ENCODE measurements at places on chromosomes 4 and X. TPM values are rescaled to one million over a fixed set of nuclear protein-coding genes. Genes with fewer than 3 reads are reported as not detected.

The MBNL3 gene
- total RNA-seq: 8.7 TPM

The ENPP6 gene
- 31.6 TPM for total RNA-seq

GRCh38 chrX:40224658-40225057 lies 126.9 kb upstream of the BCOR start:
- H3K4me1 ChIP-seq: no peaks in the 10 kb centered on the region
- H3K27me3 ChIP-seq: no peaks in the 10 kb centered on the region
- H3K4me3 ChIP-seq: no peak overlapping the region

DNA sequence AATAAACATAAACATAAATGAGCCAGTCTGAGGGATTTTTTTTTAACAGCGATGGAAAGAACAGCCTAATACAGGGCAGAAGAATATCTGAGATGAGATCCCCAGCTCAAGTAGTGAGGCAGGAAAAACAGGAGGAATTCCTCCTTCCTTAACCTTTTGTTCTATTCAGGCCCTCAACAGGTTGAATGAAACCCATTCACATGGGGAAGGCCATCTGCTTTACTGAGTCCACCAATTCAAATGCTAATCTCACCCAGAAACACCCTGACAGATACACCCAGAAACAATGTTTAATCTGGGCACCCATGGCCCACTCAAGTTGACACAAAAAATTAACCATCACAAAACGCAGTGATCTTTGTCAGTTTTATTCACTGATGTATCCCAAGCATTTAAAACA lies 45.5 kb downstream of the SMIM31 start:
- H3K27ac ChIP-seq: no peak overlapping the region
- DNase-seq: no peak
- no peak overlapping the region for H3K4me3 ChIP-seq
- H3K27me3 ChIP-seq: no peaks in the 10 kb centered on the region
- H3K36me3 ChIP-seq: no peaks in the 10 kb centered on the region

The DNAAF6 gene
- 1.8 TPM for total RNA-seq

DNA sequence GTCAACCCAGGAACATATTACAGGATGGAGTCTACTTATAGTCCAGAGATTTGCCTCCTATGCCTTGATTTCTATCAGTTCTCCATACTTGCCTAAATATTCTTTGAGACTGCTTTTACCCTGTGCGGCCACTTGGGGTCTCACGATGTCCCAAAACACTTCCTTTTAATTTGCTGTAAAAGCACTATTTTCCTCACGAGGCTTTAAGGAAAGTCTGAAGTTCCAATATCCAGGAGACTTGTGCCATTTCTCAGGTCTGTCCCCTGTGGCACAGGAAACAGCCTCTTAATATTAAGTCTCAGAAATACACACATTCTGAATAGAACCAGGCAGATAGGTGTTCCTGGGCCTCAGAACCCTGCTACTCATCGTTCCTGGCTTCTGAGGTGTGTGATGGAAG lies 142.9 kb downstream of the TMEM164 start:
- no peak overlapping the region for H3K27ac ChIP-seq
- no peak for DNase-seq
- H3K36me3 ChIP-seq: no peaks in the 10 kb centered on the region
- peaks cover 3% of the 10 kb centered on the region for H3K27me3 ChIP-seq

DNA sequence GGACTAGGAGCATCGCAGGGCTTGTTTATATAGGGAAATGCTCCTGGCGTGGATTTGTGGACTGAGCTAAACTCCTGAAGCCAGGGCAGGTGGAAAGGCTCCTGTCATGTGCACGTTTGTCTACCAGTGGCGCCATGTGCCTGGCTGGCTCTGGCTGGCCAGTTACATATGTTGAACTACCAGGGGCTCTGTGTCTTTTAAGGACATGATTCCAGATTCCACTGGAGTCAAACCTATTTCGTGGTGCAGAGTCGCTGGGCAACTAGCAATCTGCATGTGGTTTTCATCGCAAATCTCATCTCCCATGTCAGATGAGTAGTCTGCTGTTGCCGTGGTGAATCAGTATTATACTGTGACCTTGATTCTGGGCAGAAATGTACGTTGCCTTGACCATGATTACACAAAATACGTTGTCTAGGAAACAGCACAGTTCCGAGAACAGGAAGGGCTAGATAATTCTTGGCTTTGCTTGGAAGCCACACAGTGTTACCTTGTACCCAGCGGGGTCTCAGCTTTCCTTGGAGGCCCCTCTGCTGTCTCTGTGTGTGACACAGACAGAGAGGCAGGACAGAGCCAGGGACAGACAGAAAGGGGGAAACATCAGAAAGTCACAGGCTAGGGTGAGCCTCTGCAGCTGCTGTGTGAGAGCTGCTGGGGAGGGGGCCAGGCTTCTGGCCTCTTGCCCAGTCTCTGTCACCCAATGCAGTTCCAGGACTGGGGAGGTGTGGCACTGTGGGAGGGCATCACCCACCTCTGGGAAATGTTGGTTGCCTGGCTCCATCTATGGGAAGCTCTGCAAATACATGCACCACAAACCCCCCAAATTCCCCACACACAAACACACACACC lies 19.2 kb downstream of the PNMA6E start:
- H3K36me3 ChIP-seq: no peaks in the 10 kb centered on the region
- H3K4me1 ChIP-seq: peaks cover 33% of the 10 kb centered on the region
- no peak overlapping the region for H3K4me3 ChIP-seq
- peak overlapping the region; percentile 74 for H3K27ac ChIP-seq
- H3K27me3 ChIP-seq: no peaks in the 10 kb centered on the region

The GAGE13 gene
- not detected for total RNA-seq

- H3K27me3 ChIP-seq: no peaks in the 10 kb centered on the region
- H3K36me3 ChIP-seq: no peaks in the 10 kb centered on the region
- H3K27ac ChIP-seq: no peak overlapping the region
- H3K4me3 ChIP-seq: no peak overlapping the region
Observed at GRCh38 chr4:69147334-69147733, 51.1 kb downstream of the UGT2B7 start.

GRCh38 chrX:133191739-133192039 lies 26.5 kb downstream of the TFDP3 start:
- H3K4me1 ChIP-seq: no peaks in the 10 kb centered on the region
- H3K4me3 ChIP-seq: no peak overlapping the region
- H3K27ac ChIP-seq: no peak overlapping the region
- H3K36me3 ChIP-seq: no peaks in the 10 kb centered on the region

Data from spinal cord (tissue), 10 donors.